ENCODE measurements at places on chromosomes 5 and 9.

- DNase-seq = no peak
Observed at GRCh38 chr9:37146410-37146809, 26.0 kb downstream of the ZCCHC7 start.

DNA sequence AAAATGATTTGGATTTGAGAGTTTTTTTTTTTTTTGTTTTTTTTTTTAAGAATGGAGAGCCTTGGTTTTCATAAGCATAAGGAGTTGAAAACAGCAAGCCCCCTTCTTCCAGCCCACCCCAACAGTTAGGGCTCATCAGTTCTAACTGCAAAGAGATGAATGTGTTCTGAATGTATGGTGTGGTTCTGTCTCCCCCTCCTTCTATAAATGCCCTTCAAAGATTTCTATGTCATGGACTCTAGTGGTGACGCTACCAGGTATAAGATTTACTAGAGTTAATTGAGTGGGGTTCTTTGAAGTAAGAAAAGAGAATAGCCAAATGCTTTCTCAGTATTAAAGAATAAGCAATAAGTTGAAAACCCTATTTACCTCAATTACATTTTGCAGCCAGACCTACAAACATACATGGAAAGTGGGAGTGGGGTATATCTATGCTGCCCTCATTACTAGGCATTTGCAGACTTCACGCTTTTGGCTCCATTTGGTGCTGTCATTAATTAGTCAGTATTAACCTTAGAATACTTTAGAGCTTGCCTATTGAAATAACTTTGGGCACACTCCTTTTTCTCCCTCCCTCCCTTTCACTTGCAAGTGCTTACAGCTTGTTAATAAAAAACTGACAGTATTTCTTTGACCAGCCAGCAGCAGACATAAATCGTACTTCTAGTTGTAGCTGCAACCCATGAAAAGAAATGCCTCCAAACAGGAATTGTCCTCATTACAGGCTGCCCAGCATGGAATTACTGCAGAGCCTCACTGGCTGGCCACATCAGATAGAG lies 667.2 kb upstream of the ZNF608 start:
- no peak for DNase-seq

DNA sequence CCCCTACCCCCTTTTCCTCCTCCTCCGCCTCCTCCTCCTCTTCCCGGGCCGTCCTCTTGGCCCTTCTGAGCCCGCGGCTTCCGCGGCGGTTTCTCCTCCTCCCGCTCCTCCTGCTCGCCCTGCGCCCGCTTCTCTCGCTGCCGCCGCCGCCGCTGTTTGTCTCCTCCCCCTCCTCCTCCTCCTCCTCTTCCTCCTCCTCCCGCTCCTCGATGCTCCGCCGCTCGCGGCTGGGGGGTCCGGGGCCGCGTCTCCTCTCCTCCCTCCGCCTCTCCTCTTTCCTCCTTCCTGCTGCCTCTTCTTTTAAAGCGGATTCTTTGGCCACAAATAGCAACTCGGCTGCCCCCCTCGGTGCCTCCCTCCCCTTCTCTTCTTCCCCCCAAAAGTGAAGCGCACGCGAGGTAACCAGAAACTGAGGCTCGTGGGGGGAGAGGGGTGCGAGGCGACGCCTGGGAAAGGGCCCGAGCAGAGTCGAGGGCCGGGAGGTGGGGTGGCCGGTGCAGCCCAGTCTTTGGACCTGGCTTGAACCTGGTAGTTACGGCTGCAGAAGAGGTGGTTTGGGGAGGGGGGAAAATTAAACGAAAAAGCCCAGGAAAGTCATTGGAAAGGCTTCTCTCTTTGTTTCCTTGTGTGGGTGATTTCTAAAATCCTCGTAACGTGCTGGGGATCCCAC lies 1058.5 kb upstream of the DMAC1 start:
- DNase-seq = peak; percentile 78

DNA sequence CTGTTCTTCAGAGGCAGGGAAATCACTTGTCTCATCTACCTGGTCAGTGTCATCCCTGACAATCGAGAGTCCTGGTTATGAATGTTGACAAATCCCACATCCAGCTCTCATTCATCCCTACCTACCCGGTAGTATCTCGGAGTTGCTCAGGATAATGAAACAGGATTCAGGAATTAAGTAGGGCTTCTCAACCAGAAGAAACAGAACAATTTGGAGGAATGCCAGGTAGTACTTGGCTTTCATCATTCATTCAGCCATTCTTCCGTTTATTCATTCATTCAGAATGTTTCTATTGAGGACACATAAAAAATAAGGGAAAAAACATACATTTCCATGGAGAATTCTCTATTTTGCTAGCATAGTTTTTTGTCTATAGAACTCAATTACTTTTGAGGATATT lies 195.0 kb downstream of the ARHGEF28 start:
- DNase-seq = no peak

GRCh38 chr5:102668220-102668932 lies 86.7 kb upstream of the PAM start:
- DNase-seq = no peak

DNA sequence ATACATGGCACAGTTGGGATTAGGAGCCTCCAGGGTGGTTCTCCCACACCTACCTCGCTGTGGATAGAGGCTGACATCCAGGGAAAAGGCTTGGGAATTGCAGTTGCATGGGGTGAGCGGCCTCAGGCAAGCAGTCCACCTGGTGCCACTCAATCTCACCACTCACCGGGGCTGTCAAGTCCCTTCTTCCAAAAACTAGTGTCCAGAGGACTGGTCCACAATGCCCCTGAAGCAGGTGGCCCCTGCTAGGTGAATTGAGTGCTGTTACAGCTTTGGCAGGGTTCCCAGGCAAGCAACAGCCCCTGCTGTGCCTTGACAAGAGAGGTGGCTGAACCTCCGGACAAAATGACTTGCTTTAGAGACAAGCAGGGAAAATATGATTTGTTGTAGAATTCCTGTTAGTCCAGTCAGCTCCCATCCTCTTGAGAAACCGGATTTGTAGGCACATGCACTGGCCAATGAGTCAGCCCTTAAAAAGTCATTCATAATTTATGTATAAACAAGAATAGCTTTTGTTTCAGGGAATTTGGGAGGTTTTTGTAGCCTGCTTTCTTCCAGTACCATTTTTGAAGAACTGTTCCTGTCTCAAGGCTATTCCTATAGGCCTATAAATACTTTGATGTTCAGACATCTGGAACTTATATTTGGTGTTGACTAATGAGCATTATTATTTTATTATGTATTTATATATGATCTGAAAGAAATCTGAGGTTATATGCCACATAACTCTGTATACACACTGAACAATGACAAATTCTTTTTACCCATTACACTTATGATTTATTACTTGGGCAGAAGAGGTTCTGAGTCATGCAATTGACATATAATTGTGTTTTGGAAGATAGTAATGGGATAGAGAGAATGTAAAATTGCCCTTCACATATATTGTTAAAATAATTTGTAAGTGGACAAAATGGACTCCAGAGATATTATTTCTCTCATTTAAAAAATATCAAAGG lies 411.1 kb downstream of the ACTL7B start:
- DNase-seq = no peak

DNA sequence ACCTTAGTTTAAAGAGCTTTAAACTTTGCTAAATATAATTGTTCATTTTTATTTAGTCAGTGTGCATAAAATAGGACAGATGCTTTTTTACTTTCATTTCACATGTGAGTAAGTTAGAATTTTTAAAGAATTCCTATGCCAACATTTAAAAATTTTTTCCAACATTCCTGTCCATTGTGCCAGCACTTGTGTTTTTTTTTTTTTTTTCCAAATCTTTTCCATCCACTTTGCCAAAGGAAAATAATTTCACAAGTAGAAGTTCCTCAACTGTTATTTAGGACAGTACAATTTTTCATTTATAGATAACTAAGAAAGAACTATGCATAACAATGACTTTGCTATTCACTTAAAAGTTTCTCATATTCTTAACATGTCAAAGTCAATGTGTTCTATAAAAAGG lies 189.5 kb downstream of the ADAMTS6 start:
- DNase-seq = no peak

- DNase-seq = no peak
Observed at GRCh38 chr5:136311999-136312398, 53.3 kb downstream of the TRPC7 start.

- no peak for DNase-seq
Observed at GRCh38 chr5:181020688-181021087, 19.4 kb upstream of the BTNL9 start.

- DNase-seq = no peak
Observed at GRCh38 chr9:2593744-2594143, 27.8 kb upstream of the VLDLR start.

All from hippocampal formation (tissue), 2 donors.